CD4-positive, alpha-beta T cell (primary cell): ENCODE measurements at places on chromosomes 12 and 14. TPM values are rescaled to one million over a fixed set of nuclear protein-coding genes. Genes with fewer than 3 reads are reported as not detected.
A peak's percentile ranks its signal among the peaks of the same experiment; 100 is the strongest.

Gene SIX4
- total RNA-seq, result not detected

Gene RDH5
- 8.8 TPM for total RNA-seq

DNA sequence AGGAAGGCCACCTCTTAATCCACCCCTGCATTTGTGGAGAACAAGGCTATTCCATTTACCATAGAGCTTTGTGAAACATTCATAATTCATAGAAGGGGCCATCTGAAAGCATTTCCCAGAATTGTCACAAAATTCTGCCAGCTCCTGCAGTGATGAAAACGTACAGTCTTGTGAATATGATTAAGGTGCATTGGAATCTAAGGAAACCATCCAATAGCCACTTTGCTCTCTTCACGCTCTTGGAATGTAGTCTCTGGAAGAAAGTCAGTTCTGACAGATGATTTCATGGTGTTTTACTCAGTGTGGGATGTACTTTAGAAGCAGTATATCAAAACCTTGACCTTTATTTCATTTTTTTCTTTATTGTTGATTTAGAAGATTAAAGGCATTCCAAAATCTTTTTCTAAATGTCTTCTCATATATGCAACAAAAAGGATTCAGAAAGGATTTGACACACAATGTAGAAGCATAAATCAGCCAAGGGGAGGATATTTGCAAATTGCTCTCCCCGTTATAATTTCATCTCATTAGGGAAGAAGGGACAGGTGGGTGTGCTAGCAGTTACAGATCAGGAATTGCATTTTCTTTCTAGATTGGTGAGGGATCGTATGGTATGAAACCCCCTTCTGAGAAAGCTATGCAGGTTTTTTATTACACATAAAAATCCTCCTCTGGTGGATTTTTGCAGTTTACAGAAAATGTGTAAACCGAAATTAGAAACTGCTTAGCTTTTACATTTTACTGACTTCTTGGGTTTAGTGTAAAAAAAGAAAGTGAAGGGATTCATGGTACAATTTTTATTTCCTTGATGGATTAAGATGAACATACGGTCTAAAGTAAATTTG is 390.2 kb downstream of the LRIG3 start:
- DNase-seq, result no peak

DNA sequence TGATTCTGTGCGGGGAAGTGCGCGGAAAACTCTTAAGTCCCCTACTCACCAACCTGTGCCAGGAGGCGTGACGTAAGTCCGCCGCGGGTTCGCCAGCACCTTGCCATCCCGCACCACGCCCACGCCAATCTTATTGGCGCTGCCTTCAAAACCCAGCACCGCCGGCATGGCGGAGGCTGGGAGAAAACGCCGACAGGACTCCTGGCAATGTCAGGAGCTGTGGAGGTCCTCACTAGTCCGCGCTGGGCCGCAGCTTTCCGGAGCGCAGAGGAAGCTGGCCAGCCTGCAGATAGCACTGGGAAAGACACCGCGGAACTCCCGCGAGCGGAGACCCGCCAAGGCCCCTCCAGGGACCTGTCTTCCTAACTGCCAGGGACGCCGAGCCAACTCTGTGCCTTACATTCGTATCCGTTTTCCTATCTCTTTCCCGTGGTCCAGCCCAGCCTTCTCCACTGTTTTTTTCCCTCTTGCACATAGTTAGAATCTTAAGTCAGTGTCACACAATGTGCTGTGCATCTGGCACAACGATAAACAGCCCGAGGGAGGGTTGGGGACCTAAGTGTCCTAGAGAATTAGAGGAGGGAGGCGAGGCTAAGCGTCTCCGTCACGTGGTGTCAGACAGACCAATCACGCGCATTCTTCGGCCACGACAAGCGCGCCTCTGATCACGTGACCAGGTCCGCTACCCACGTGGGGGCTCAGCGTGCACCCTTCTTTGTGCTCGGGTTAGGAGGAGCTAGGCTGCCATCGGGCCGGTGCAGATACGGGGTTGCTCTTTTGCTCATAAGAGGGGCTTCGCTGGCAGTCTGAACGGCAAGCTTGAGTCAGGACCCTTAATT is at the start of the genes APEX1 and OSGEP:
Gene APEX1, plus strand, starts transcription at position 711 of the 839 bp plus-strand sequence. CDS start 420 bp downstream, outside the sequence.
Gene OSGEP, minus strand, starts transcription at position 297 of the 839 bp plus-strand sequence. Its CDS starts 129 bp downstream, at position 168.
- DNase-seq, result peak; percentile 99

GRCh38 chr14:102570334-102570995 is 22.0 kb upstream of the RCOR1 start:
- no peak for DNase-seq
